ENCODE measurements at places on chromosomes 5 and 9.

DNA sequence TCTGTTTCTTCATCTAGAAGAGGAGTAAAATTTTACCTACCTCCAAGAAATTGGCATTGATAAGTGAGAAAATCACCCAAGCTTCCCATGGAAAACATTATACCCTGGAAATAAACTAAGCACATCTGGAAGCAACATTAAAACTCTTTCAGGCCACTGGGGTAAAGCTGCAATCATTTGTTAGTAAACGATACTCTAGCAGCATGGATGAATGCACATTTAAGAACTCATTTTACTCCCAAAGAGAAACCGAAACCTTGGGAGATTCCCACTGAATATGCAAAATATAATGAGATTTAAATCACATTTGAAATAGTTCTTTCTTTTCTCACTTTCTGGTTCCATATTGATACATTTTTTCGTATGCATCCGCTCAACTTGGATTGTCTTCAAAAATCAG lies 467.5 kb downstream of the EFNA5 start:
- DNase-seq = no peak

DNA sequence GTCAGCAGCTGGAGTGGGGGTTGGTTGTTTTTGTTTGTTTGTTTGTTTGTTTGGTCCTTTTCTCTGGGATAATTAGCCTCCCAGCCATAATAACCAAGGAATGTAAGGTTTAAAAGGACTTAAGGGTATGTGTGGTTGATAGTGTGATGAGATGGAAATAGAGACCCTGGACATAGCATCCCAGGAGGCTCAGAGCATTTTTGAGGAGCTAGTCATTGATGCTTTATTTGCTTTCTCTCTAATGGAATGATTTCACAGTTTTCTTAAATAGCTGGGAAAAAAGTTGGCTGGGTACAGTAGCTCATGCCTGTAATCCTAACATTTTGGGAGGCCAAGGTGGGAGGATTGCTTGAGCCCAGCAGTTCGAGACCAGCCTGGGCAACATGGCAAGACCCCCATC lies 45.1 kb downstream of the TTC1 start:
- DNase-seq = no peak

DNA sequence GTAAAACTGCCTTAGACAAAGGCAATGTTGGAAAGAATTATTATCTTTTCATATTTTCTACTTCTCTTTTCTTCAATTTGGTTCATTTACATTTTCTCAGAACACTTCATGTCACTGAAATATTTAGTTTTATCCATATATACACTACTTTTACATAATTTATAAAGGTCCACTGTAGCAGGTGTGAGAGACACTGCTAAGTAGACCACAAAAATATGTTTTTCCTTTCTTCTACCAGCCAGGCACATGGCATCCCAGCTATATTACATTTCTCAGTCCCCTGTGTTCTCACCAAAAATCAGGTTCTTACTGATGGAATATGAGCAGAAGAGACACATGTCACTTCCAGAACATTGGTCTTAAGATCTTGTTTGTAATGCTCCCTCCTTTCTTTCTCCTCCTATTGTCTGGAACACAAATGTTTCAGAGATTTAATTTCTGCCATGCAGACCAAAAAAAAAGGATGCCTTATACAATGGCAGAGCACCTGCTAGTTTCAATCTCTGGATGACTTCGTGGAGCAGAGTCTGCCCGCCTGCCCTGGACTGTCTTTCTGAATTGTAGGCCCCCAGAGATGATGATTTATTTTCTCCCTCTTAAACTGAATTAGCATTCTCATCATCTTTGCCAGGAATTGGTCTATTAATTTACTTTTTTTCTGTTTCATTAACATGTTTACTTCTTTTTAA lies 125.4 kb upstream of the ACOT12 start:
- no peak for DNase-seq

- no peak for DNase-seq
Observed at GRCh38 chr5:172905346-172906140, 53.7 kb upstream of the RPL26L1 start.

- no peak for DNase-seq
Observed at GRCh38 chr9:34001298-34001697, 47.4 kb downstream of the UBAP2 start.

- DNase-seq = no peak
Observed at GRCh38 chr9:77752554-77752953, 104.4 kb upstream of the GNA14 start.

DNA sequence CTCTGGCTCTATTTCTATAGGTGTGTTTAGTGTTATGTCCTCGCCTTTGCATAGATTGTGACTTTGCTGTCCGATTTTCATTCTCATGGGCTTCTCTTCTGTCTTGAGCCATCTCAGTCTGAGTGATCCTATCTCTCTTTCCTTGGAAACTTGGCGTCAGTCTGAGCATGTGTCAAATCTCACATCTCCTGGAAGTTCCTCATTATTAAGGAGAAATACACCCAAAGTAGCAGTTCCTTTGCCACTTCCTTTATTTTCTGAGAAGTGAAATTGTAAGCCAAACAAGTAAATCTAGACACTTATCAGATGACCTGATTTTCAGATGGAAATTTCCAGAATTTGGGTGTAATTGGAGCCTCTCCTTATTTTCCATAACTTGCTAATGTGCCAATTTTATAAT lies 126.9 kb upstream of the ANKH start:
- DNase-seq = no peak

- no peak for DNase-seq
Observed at GRCh38 chr9:93958121-93958818, 3.1 kb upstream of the BARX1 start.

- no peak for DNase-seq
Observed at GRCh38 chr5:160057256-160057655, 48.3 kb downstream of the TTC1 start.

- no peak for DNase-seq
Observed at GRCh38 chr9:134225816-134226215, 61.5 kb upstream of the RNU6ATAC start.

GRCh38 chr5:78638423-78638822 lies 10.1 kb downstream of the LHFPL2 start:
- DNase-seq = no peak

DNA sequence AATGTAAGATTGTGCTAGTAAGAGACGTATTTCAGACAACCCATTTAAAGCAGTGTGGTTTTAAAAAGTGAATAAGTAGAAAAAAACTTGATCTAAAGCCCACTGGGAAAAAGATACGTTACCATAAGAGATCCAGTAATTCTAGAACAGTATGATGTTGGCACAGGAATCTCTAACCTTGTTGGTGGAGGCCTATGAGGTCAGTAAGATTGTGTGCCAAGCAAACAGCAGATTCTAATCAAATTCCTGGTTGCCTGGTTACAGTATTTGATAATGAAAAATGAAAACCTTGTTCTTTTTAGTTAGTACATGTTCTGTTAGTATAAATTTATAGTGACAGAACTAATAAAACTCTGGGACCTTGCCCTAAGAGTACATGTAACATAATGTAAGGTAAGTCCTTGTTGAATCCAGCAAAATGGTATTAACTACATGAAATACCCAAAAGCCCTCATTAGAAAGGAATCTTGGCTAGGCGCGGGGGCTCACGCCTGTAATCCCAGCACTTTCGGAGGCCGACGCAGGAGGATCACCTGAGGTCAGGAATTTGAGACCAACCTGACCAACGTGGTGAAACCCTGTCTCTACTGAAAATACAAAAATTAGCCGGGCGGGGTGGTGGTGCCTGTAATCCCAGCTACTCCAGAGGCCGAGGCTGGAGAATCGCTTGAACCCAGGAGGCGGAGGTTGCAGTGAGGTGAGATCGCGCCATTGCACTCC lies 33.2 kb upstream of the DMXL1 start:
- no peak for DNase-seq

- no peak for DNase-seq
Observed at GRCh38 chr5:54234304-54234933, 76.0 kb downstream of the ARL15 start.

DNA sequence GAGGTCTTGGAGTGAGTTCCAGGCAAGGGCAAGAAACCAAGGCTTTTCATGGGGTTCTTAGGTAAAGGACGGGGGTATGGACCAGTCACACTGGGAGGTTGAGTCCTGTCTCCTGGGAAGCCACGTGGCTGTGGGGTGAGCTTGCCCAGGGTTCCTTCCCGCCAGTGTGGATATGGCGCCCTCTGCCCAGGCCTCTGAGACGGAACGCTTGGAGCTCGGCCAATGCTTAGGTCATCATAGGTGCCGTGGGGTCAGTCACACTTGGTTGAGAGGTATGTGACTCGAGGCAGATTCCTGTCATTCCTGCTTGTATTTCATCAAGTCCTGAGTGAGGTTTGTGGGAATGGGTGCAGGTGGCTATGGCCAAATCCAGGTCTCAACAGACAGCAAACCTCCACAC lies 46.2 kb downstream of the TENT4A start:
- DNase-seq = no peak

- DNase-seq = no peak
Observed at GRCh38 chr5:119378075-119378700, 22.4 kb downstream of the TNFAIP8 start.

DNA sequence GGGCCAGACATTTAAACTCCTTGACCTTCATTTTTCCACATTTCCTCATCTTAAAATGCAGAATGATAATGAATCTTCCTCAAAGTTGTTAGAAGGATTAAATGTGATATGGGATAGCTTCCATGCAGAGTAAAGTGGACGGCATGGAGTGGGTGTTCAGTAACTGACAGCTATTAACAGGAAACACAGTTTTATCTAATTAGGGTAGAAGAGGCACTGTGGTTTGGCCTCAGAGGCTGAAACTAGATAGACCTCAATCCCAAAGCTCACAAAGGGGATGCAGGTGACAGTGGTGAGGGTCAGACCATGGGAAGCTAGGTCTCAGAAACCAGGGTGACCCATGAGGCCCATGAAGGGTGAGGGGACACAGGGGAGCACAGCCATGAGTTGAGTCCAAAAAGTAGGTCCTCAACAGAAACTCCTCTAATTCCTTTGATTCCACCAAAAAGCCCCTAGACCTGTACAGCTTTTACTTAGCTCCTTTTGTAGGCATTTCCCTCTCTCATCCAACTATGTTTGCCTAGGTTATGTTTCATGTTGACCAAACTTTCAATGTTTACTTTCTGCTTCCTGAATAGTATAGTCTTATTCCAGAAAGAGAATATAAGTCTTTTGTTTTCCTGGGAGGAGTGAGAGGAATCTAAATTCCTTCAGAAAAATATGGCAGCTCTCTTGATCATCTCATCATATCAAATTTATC lies 27.9 kb upstream of the GLDC start:
- DNase-seq = no peak

DNA sequence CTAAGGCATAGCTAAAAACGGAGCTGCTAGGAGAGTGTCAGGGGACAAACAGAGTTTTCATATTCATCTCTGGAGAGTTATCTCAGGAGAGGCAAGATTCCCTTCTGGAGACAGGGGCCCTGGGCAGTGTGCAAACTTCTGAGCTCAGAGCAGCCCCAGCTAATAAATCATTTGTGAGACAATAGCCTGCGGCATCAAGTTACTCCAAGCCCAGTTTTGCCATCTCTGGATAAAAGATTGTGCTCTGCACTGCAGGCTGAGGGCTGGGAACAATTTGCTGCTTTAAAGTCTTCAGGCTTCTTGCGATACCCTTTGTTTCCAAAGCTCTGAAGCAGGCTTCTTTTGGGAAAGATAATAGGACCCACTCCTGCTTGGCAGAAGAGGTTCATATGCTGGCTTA lies 164.3 kb upstream of the BRINP1 start:
- DNase-seq = no peak

- DNase-seq = no peak
Observed at GRCh38 chr5:10400411-10400810, 41.3 kb upstream of the ROPN1L start.

GRCh38 chr9:79577969-79578723 lies 6.4 kb downstream of the TLE4 start:
- DNase-seq = no peak

GRCh38 chr9:91180930-91181268 lies 180.8 kb downstream of the AUH start:
- no peak for DNase-seq

DNA sequence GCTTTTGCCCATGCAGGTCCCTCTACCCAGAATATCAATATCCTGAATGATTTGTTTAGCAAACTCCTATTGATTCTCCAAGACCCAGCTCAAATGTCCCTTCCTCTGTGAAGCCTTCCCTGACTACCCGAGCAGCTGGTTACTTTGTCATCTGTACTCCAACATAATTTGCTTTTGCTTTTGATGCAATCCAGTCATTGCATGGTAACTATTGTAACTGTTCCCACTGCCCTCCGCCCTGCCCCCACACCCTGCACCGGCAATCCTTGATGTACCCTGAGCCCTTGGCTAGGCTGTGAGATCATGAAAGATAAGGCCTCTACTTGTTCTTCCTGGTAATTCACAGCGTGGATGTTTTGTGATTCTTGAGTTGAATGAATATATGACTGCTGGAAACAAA lies 119.9 kb upstream of the BOD1 start:
- DNase-seq = no peak

DNA sequence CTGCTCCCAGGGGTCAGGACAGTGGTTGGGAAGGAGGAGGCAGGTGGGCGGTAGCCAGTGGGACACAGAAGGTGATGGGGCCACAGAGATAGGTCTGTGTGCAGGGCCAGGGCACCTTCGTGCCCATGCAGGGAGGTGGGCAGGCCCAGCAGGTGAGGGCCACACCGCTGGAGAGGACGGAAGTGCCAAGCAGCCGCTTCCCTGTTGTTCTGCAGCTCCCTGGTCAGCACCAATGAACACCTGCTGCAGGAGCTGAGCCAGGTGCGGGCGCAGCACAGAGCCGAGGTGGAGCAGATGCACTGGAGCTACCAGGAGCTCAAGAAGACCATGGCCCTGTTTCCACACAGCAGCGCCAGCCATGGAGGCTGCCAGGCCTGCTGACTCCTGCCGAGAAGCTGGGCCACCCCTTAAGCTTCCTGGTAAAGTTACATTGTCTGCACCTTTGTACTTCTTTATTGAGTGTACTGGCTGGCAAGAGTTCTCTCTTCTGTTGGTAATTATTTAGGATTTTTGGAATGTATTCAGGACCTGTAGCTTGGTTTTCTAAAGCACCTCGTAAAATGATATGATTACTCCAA lies 40.3 kb downstream of the TPPP start:
- no peak for DNase-seq

- DNase-seq = no peak
Observed at GRCh38 chr5:83025690-83026478, 51.3 kb downstream of the TMEM167A start.

DNA sequence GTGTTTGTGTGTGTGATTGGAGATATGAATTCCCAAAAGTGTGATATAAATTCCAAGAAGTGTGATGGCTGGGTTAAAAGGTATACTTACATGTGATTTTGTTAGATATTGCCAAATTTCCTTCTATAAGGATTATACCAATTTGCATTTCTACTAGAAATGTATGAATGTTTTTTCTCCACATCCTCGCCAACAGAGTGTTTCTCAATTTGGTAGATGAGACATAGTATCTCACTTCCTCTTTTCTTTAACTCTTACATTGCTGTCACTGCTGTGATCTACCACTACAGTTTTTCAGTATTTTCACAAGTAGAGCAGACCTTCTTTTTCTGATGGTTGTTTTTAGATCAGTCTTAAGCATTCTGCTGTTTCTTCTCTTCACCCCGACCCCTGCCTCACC lies 111.3 kb downstream of the FER start:
- DNase-seq = no peak
